NCI-H510A treated with DMSO at 0.1 percent for 48 hours (cell line): ENCODE measurements at places on chromosomes 7 and 10.

DNA sequence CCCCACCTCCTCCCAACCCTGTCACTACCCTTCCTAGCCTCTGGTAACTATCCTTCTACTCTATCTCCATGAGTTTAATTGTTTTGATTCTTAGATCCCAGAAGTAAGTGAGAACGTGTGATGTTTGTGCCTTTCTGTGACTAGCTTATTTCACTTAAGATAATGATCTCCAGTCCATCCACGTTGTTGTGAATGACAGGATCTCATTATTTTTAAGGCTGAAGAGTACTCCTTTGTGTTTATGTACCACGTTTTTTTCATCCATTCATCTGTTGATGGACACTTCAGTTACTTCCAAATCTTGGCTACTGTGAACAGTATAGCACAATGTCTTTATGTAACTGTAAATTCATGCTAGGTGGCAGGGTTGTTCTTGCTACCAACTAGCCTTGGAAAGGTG, 461.6 kb downstream of the PLXDC2 start:
- DNase-seq, result no peak

GRCh38 chr7:150871601-150872000, 19.3 kb downstream of the AOC1 start:
- no peak for DNase-seq

- no peak for DNase-seq
Observed at GRCh38 chr7:98526059-98526458, 91.0 kb upstream of the NPTX2 start.

DNA sequence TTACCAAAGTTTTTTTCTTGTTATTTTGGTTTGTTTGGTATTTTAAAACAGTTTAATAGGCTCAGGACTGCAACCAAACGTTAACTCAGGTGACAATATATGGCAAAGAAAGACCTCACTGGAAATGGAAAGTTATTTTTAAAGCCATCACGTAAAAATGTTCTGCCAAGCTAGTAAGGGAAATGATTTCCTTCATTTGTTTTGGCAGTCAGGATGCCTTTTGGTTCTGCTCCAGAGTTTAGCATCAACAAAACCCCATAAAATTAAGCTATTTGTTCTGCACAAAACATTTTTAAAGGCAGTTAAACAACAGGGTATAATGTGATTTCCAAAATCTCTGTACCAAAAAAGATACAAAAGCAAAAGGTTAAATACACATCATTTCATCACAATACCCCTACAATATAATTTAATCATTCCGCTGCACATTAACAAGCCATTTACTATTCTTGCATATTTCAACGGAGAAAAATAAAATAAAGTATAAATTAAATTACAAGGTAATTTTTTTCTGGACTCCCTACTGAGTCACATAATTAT, 172.4 kb downstream of the SEMA3E start:
- no peak for DNase-seq

- DNase-seq, result no peak
Observed at GRCh38 chr7:143447466-143447865, 4.2 kb downstream of the TAS2R60 start.

GRCh38 chr7:5693529-5693928, 87.9 kb downstream of the RNF216 start:
- no peak for DNase-seq

GRCh38 chr7:159280008-159280407, 135.3 kb upstream of the VIPR2 start:
- no peak for DNase-seq
